A549 treated with AZD2906 at 1 μM for 4 hours (cell line): ENCODE measurements at places on chromosomes 1 and 21. TPM values are rescaled to one million over a fixed set of nuclear protein-coding genes. Genes with fewer than 3 reads are reported as not detected.

Gene SIM2
- total RNA-seq = 6.1 to 7.2 TPM (median 6.5 TPM) in 5 replicates

Gene SLAMF9
- 0.25 to 0.64 TPM (median 0.41 TPM) in 5 replicates for total RNA-seq

Gene OR6F1
- not detected in 5 replicates for total RNA-seq

Gene FAM3B
- total RNA-seq = not detected in 5 replicates

Gene TMEM125
- total RNA-seq = 0.05 TPM in 1 of 5 replicates, not detected in the others

Gene ELAVL4
- not detected in 5 replicates for total RNA-seq

Gene RNU1-2
- 4.0 to 44.9 TPM (median 4.2 TPM) in 4 of 5 replicates, not detected in the other for total RNA-seq

Gene TMEM35B
- total RNA-seq = 14.6 to 18.7 TPM (median 17.7 TPM) in 5 replicates

Gene PAQR6
- 1.9 to 4.6 TPM (median 4.2 TPM) in 5 replicates for total RNA-seq

Gene CD1B
- not detected in 5 replicates for total RNA-seq

Gene OPTC
- not detected in 5 replicates for total RNA-seq

Gene POLR3C
- 36.1 to 44.9 TPM (median 37.8 TPM) in 5 replicates for total RNA-seq

Gene UBE2G2
- 30.3 to 39.6 TPM (median 32.3 TPM) in 5 replicates for total RNA-seq

Gene IL22RA1
- total RNA-seq = 7.1 to 9.7 TPM (median 8.3 TPM) in 5 replicates
